Muscle of leg (tissue), 16 donors: ENCODE measurements at places on chromosomes 7 and 10.
A peak's percentile ranks its signal among the peaks of the same experiment; 100 is the strongest.

- peak within 1 kb of the TSS; percentile 59 for H3K27ac ChIP-seq
- peak within 1 kb of the TSS; percentile 78 for H3K4me3 ChIP-seq
- H3K27me3 ChIP-seq, result no peaks in the 10 kb centered on the region
Measured at GRCh38 chr10:126904818-126905701, at the start of gene DOCK1. Gene DOCK1, plus strand, starts transcription at chr10:126905428. Its CDS starts 90 bp downstream, at chr10:126905518.

DNA sequence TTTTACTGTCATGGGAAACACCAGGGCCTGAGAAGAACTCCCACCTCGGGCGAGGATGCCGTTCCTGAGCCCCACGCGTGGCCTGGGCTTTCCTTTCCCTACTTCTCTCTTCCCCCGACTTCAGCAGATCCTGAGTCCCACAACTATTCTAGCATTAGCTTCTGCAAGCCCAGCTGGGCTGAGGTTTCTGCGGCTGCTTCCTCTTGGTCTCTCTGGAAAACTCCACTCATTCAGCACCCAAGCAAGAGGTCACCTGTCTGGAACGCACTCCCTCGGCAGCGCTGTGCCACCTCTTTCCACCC, 761 bp upstream of the DOCK1 start:
- no peak overlapping the region for H3K27ac ChIP-seq
- peaks cover 21% of the 10 kb centered on the region for H3K4me1 ChIP-seq
- peaks cover 7% of the 10 kb centered on the region for H3K36me3 ChIP-seq
- no peaks in the 10 kb centered on the region for H3K27me3 ChIP-seq

DNA sequence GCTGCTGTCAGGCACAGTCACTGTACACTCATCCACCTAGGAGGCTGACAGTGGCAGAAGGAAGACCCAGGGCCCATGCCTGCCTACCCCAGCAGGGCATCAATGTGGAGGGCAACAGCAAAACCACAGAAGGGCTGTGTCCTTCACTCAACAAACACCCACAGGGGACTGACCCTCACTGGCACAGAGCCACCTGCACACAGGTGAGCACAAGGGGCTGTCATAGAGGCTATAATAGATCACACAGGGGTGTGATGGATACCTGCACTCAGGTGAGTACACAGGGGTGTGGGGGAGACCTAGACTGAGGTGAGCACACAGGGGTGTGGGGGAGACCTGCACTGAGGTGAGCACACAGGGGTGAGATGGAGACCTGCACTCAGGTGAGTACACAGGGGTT, 132.8 kb upstream of the TCERG1L start:
- no peak overlapping the region for H3K27ac ChIP-seq
- H3K27me3 ChIP-seq, result peaks cover 17% of the 10 kb centered on the region
- peaks cover 6% of the 10 kb centered on the region for H3K4me1 ChIP-seq
- H3K4me3 ChIP-seq, result no peak overlapping the region
- no peaks in the 10 kb centered on the region for H3K36me3 ChIP-seq

DNA sequence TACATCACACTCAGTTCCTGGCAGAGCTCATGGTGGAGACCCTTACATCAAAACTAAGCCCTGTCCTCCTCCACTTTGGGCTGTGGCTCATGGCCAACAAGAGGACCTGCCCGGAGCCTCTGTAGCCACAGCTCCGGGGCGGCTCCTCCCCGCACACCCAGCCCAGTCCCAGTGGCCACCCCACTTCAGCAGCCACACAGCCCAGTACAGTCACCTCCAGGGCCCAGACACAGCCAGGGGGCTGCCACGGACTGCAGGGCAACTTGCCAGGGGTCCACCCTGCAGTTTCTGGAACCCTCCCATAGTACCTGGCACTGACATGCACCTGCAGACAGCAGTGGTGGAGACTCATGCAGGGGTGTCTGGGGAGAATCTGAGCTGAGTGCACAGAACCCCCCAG, 11.8 kb downstream of the ADGRA1 start:
- peaks cover 25% of the 10 kb centered on the region for H3K4me1 ChIP-seq
- no peak for DNase-seq
- no peak overlapping the region for H3K4me3 ChIP-seq
- peaks cover 30% of the 10 kb centered on the region for H3K27me3 ChIP-seq
- H3K27ac ChIP-seq, result no peak overlapping the region
- H3K36me3 ChIP-seq, result no peaks in the 10 kb centered on the region

DNA sequence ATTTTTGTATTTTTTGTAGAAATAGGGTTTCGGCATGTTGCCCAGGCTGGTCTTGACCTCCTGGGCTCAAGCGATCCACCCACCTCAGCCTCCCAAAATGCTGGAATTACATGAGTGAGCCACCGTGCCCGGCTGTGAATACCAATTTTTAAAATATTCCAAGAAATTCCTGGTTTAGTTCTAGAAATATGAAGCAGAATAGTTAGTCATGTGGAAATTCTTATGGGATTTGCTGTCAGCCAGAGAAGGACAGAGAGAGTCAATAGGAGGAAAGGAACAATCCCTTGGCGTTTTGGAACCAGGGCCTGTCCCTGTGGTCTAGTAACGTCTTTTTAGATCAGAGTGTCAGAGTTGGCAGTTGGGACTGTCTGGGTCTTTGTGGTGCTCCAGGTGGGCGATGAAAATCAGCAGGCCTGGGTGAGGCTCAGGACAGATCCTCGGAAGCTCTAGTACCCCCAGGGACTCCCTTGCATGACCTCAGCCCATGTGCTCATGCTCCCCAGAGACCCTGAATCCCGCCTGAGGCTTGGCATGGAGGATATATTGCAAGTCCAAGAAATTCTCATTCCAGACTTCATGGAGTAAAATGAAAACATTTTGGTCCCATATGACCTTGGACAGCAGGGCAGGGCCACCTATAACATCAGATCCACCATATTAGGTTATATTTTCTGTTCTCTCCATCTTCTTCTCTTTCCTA, 7.8 kb downstream of the NODAL start:
- no peak for DNase-seq
- no peak overlapping the region for H3K4me3 ChIP-seq
- H3K27ac ChIP-seq, result no peak overlapping the region
- peaks cover 22% of the 10 kb centered on the region for H3K36me3 ChIP-seq
- H3K4me1 ChIP-seq, result peaks cover 66% of the 10 kb centered on the region
- H3K27me3 ChIP-seq, result peaks cover 4% of the 10 kb centered on the region

GRCh38 chr10:33273295-33274002, 61.0 kb downstream of the NRP1 start:
- H3K36me3 ChIP-seq, result peaks cover 8% of the 10 kb centered on the region
- peak overlapping the region; percentile 66 for H3K27ac ChIP-seq
- DNase-seq, result peak; percentile 76
- H3K27me3 ChIP-seq, result no peaks in the 10 kb centered on the region
- peak overlapping the region; percentile 1 for H3K4me3 ChIP-seq

DNA sequence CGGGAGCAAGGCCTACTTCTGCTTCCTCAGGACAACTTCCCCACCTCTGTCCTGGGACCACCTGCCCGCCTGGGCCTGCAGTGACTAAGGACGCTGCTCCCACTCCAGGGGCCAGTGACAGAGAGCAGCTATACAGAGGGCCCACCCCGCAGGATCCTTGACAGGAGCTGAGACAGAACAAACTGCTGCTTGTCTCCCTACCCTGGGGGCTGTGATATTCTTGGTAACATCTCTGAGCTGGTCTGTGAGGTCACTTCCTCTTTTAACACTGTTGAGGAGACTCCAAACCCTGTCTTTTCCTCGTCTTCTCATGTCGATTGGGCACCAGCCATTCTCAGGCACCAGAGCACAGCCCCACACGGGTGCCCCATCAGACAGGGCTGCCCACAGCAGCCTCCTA, 6.9 kb upstream of the MRPS24 start:
- DNase-seq, result no peak
- H3K36me3 ChIP-seq, result peaks cover 64% of the 10 kb centered on the region
- H3K4me1 ChIP-seq, result peaks cover 18% of the 10 kb centered on the region
- H3K4me3 ChIP-seq, result no peak overlapping the region
- H3K27me3 ChIP-seq, result no peaks in the 10 kb centered on the region

GRCh38 chr7:155509725-155510551, 36.4 kb downstream of the CNPY1 start:
- H3K36me3 ChIP-seq, result no peaks in the 10 kb centered on the region
- no peak overlapping the region for H3K27ac ChIP-seq
- DNase-seq, result no peak
- peaks cover 9% of the 10 kb centered on the region for H3K4me1 ChIP-seq

DNA sequence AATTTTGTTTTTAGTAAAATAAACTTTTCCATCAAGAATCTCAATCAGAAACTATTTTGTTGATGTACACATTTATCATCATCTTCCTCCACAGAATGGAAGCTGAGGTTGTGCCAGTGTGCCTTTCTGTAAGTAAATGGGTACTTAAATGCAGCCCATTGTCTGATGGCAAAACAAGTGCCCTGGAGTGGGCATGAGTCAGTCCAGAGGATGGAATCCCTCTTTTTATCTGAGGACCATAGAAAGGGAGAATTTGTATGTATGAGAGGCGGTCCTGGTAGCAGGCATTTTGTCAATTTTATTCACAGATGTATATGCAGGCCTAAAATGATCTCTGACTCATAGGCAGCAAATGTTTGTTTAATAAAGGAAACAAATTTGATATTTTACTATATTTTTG, 102.1 kb upstream of the MAGI2 start:
- H3K4me1 ChIP-seq, result no peaks in the 10 kb centered on the region
- H3K36me3 ChIP-seq, result no peaks in the 10 kb centered on the region
- no peaks in the 10 kb centered on the region for H3K27me3 ChIP-seq
- H3K4me3 ChIP-seq, result no peak overlapping the region

GRCh38 chr10:132096223-132096622, 30.5 kb downstream of the JAKMIP3 start:
- H3K27ac ChIP-seq, result no peak overlapping the region
- no peak overlapping the region for H3K4me3 ChIP-seq
- peaks cover 49% of the 10 kb centered on the region for H3K27me3 ChIP-seq

DNA sequence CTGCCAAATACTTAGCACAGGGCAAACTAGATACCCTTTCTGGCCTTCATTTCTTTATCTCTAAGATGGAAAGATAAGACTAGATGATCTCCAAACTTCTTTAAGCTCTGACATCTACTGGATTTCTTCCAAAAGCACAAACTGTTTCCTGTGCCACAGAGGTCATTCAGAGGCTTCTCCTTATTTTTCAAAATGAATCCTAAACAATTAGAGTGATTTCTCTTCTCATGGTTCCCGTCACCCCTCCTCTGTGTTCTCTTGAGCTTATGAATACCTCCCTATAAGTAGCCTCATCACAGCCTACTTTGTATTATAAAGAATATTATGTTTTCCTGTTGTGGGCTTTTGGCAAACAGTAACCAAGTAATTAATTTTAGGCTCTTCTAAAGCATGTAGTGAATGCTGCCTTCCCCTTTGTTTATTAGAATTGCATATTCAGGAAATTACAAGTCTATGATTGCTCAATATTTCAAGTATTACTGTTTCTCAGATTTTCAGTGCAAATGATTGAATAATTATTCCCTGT, 179.5 kb downstream of the REEP3 start:
- H3K4me1 ChIP-seq, result peaks cover 23% of the 10 kb centered on the region
- DNase-seq, result no peak
- no peaks in the 10 kb centered on the region for H3K36me3 ChIP-seq
- H3K27me3 ChIP-seq, result no peaks in the 10 kb centered on the region

DNA sequence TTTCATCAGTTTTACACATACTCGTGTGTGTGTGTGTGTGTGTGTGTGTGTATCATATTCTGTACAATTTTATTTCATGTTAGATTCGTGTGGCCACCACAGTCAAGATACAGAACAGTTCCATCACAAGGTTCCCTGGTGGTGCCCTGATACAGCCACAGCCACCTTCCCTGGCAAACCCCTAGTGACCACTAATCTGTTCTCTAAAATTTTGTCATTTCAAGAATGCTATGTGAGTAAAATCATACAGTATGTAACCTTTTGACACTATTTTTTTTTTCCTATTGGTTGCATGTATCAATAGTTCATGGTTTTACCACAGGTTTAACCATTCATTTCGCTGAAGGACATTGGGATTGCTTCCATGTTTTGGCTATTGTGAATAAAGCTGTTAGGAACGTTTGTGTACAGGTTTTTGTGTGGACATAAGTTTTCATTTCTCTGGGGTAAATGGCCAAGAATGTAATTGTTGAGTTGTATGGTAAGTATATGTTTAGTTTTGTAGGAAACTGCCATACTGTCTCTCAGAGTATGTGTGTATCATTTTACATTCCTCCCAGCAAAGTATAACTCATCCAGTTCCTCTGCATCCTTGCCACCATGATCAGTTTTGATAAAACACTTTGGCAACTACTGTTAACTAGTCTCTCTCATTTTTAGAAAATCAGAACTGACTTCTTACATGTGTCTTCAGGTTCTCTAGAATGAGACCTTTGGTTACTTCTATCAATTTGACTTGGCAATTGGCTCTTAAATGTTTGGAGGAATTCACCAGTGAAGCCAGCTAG, 20.6 kb downstream of the KLHDC10 start:
- no peak for DNase-seq
- H3K4me3 ChIP-seq, result no peak overlapping the region
- H3K27me3 ChIP-seq, result no peaks in the 10 kb centered on the region
- H3K27ac ChIP-seq, result no peak overlapping the region

DNA sequence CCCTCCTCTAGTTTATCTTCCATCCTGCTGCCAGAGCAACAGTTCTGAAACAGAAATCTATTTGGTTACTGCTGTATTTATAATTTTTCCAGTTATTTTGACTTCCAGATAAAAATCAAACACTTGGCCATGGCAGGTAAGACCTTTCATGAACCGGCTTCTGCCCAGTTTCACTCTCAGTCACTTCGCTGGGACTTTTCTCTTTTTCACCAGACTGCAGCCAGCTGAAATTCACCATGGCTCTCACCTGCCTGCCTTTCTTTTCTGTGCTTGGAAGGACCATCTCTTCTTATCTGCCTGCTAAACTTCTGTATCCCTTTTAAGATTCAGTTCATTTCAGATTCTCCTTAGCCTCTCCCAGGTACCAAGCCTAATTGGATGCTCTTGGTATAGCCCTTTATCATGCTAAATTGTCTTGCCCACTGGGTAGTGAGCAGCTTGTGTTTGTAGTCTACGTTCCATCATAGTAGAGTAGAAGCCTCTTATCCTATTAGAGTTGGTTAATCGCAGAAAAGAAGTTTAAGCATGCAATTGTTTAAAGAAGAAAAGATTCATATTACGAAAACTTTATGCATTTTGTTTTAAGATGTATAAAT, 71.7 kb downstream of the TAF3 start:
- H3K4me3 ChIP-seq, result no peak overlapping the region
- DNase-seq, result no peak
- H3K36me3 ChIP-seq, result no peaks in the 10 kb centered on the region
- H3K27ac ChIP-seq, result no peak overlapping the region

- DNase-seq, result peak; percentile 86
- no peak overlapping the region for H3K4me3 ChIP-seq
- peaks cover 30% of the 10 kb centered on the region for H3K4me1 ChIP-seq
- H3K27me3 ChIP-seq, result no peaks in the 10 kb centered on the region
Measured at GRCh38 chr10:10914144-10914543, 103.5 kb upstream of the CELF2 start.

- no peaks in the 10 kb centered on the region for H3K27me3 ChIP-seq
- peaks cover 52% of the 10 kb centered on the region for H3K36me3 ChIP-seq
- no peak overlapping the region for H3K27ac ChIP-seq
Measured at GRCh38 chr7:140028311-140028710, 34.4 kb downstream of the PARP12 start.

GRCh38 chr7:6175645-6176044, 96.8 kb downstream of the CYTH3 start:
- peak; percentile 64 for DNase-seq
- no peaks in the 10 kb centered on the region for H3K27me3 ChIP-seq
- peaks cover 40% of the 10 kb centered on the region for H3K36me3 ChIP-seq
- no peak overlapping the region for H3K27ac ChIP-seq
- peaks cover 19% of the 10 kb centered on the region for H3K4me1 ChIP-seq
- no peak overlapping the region for H3K4me3 ChIP-seq
